ENCODE measurements at places on chromosomes 13 and 19. TPM values are rescaled to one million over a fixed set of nuclear protein-coding genes. Genes with fewer than 3 reads are reported as not detected.

The SLC25A41 gene
- total RNA-seq = not detected

The SYNE4 gene
- 1.6 TPM for total RNA-seq

The SPIB gene
- total RNA-seq = 0.53 TPM

The GRK1 gene
- not detected for total RNA-seq

The TBXA2R gene
- total RNA-seq = 3.8 TPM

The FGF21 gene
- total RNA-seq = not detected

The IL4I1 gene
- total RNA-seq = 2.4 TPM

The CHAF1A gene
- 60.0 TPM for total RNA-seq

The ZNF836 gene
- total RNA-seq = 23.2 TPM

The IGFL2 gene
- total RNA-seq = not detected

Measured in activated naive CD4-positive, alpha-beta T cell treated with anti-CD3 and anti-CD28 coated beads, Interleukin-2, amount 10 ng/mL, durations not matched to agents 5 hours and 36 hours (primary cell).